HuH-7 (cell line): ENCODE measurements at places on chromosomes 1 and 21.

- DNase-seq = no peak
These were observed 28.6 kb downstream of the AGPAT3 start for GRCh38 chr21:43893536-43894205.

DNA sequence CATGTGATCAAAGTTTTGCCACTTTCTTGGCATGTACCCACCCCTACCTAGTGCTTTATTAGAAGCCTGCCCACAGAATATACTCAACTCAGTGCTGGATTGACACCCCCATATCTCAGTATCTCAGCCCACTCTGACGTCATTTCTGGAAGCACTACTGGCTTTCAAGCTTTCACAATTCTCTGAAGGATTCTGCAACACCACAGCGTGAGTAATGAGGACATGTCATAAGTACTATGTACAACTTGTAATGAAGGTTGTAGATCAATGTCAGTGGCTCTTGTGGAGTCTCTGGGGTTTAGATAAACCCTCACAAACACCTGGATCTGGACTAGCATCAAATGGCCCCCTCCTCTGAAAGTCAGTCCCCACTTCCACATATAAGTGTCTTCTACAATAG, 57.2 kb downstream of the TNFSF4 start:
- peak; percentile 16 for DNase-seq

- no peak for DNase-seq
These were observed at the start of gene SLAMF1 for GRCh38 chr1:160646711-160647328. Gene SLAMF1, minus strand, starts transcription at chr1:160647044. Its CDS starts 99 bp downstream, at chr1:160646945.

DNA sequence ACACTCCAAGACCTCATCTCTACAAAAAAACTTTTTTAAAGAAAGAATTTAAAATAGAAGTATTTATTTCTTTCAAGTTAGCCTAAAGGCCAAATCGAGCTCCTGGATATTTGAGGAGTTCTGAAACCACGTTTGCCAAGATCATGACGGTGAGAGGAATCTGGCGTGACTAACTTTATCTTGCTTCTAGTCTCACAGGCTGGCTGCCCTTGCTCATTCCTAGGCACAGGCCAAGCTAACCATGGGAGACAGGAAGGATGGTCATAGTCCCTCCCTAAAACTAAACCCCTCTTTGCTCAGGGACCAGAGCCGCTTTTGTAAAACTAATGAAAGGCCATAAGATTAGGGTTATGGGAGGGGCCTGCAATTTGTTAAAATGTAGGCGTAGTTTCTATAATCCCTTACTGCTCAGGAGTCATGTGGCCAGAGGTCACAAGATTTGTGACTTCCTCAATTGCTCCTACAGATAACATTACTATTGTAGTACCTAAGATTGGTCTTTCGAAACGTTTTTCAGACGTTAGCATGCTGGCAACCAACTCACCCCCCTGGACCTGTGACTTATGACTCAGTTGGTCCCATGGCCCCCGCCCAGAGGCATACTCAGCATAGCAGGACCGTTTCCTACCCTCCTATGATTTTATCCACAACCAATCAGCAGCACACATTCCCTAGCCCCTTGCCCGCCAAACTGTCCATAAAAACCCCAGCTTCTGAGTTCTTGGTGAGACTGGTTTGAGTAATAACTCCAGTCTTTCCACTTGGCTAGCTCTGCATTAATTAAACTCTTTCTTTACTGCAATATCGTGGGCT, 425.0 kb downstream of the SMYD3 start:
- DNase-seq = no peak

GRCh38 chr21:35911412-35912191, 148.7 kb downstream of the SETD4 start:
- DNase-seq = no peak

GRCh38 chr1:116997066-116997465, 4.5 kb upstream of the CD101 start:
- no peak for DNase-seq

- no peak for DNase-seq
These were observed 68.5 kb downstream of the RGS2 start for GRCh38 chr1:192877283-192877886.

DNA sequence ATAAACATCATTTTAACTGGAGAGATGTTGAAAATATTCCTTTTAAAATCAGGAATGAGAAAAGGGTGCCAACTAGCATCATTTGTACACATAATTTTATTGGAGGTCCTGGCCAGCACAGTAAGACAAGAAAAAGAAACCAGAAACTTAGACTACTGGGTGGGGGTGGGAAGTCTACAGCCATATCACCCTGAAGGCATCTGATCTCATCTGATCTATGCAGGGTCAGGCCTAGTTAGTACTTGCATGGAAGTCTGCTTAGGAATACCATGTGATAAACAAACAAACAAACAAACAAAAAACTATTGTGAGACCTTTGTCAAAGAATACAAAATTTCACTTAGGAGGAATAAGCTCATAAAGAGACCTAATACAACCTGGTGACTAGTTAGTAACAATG, 54.2 kb downstream of the EIF2B3 start:
- no peak for DNase-seq

DNA sequence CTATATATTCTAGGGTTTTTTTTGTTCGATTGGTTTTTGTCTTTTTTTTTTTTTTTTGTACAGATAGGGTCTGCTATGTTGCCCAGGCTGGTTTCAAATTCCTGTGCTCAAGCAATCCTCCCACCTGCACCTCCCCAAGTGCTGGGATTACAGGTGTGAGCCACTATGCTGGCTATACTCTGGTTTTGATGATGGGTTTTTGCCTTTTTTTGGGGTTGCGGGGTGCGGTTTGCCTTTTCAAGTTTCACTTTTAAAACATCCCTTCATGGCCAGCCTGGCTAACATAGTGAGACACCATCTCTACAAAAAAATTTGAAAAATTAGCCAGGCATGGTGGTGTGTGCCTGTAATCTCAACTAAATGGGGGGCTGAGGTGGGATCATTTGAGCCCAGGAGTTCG, 10.0 kb downstream of the KDM5B start:
- no peak for DNase-seq

DNA sequence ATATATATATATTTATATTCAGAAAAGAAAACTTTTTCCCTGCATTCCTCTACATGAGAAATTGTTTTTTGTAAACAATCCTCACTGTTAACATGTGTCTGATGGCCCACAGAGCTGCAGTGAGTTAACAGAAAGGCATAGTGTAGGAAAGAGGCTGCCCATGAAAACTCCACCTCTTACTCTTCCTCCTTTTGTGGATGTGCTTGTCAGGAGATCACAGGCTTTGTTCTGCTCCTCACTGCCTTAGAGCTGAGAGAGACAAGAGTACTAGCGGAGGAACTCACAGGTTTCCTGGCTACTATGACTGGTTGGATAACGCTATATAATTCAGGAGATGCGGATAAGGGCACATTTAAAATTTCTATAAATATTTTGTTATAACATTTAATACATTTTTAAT, 200.6 kb downstream of the BRINP3 start:
- DNase-seq = no peak

GRCh38 chr21:25186273-25186672, 421.0 kb downstream of the MRPL39 start:
- no peak for DNase-seq

GRCh38 chr1:5720045-5720444, 272.2 kb downstream of the NPHP4 start:
- DNase-seq = no peak

- DNase-seq = no peak
These were observed 206.0 kb downstream of the CAMTA1 start for GRCh38 chr1:6991266-6991665.

- DNase-seq = no peak
These were observed 29.8 kb upstream of the ZBTB21 start for GRCh38 chr21:42039911-42040351.

- no peak for DNase-seq
These were observed 355.7 kb upstream of the DUSP10 start for GRCh38 chr1:222097588-222097987.

- DNase-seq = no peak
These were observed 67.1 kb downstream of the HIVEP3 start for GRCh38 chr1:41851589-41851988.

- peak; percentile 29 for DNase-seq
These were observed 423.5 kb upstream of the PROX1 start for GRCh38 chr1:213564215-213564659.

DNA sequence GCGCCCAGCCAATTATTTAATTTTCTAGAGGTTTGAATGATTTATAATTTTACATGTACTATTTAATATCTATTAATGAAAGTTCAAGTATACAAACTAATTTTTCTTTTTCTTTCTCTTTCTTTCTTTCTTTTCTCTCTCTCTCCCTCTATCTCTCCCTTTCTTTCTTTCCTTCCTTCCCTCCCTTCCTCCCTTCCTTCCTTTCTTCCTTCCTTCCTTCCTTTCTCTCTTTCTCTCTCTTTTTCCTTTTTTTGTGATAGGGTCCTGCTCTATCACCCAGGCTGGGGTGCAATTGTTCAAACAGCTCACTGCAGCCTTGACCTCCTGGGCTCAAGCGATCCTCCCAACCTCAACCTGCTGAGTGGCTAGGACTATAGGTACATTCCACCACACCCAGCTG, 16.1 kb upstream of the KIF14 start:
- DNase-seq = no peak

- no peak for DNase-seq
These were observed 24.0 kb upstream of the CDK18 start for GRCh38 chr1:205480349-205480985.

DNA sequence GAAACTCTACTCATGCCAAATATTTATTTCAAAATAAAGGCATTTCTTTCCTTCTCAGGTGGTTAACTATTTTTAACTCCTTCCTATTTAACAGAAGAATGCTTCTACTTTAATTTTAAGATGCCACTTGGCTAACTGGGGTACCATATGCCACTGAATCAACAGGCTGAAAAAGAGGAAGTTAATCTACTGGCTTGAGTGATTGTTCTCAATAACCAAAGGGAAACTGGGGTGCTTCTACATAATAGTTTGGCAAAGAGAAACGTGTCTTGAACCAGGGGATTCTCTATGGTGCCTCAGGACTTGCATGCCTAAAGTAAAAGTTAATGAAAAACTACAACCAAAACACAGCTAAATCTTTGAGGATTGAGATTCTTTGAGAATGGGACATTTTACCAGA, 142.6 kb downstream of the DENND1B start:
- DNase-seq = no peak

GRCh38 chr1:205927247-205927646, 16.0 kb downstream of the SLC26A9 start:
- DNase-seq = no peak

DNA sequence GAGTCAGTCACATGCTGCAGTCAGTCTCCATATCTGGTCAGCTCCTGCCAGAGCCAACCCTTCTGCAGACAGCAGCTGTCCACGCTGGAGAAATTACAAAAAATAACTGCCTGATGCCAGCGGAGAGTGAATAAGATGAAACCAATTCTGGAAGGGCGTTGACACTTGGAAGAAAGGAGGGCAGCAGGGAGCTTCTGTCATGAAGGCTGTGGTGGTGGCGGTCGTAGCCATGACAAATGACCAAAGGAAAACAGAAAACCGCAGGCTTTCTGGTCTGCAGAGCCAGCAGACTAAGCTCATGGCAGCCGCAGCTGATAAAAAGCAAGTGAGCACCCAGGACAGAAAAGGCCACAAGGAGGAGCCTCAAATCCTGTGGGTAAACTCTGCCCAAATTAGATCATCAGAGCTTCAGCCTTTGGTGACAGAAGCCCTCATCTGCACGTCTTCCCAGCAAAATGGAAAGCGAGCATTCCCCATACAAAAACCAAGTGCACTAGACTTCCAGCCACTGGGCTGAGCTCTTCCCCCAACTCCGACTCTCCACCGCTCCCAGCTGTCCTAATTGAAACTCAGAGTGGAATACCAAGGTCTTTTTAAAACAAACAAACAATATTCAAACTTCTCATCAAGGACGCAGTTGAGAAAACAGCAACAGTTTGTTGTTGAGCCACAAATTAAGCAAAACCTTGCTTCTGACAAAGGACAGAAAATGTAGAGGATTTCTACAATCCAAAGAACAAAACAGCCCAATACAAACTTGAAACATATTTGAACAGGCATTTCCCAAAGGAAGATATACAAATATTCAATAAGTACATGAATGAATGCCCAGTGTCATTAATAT, 28.7 kb downstream of the RSPH1 start:
- DNase-seq = peak; percentile 44

- DNase-seq = no peak
These were observed 8.6 kb upstream of the RERE start for GRCh38 chr1:8825985-8826481.

DNA sequence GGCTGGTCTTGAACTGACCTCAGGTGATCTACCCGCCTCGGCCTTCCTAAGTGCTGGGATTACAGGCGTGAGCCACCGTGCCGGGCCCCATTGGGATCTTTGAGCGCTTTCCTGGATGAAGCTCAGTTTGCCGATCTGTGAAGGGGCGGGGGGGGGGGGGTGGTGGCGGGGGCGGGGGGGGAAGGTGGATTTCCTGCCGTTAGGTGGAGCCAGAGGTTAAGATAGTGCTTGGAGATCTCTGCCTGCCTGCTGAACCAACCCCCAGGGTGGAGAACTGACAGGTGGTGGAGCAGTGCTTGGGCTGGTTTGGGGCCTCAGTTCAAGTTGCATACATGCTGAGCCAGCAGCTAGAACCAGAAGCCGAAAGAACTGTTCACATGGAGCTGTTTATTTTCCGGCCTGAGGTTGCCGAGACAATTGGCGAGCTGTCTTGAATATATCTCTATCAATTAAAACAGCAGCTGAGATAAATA, 1.7 kb downstream of the TMCC2 start:
- peak; percentile 92 for DNase-seq

DNA sequence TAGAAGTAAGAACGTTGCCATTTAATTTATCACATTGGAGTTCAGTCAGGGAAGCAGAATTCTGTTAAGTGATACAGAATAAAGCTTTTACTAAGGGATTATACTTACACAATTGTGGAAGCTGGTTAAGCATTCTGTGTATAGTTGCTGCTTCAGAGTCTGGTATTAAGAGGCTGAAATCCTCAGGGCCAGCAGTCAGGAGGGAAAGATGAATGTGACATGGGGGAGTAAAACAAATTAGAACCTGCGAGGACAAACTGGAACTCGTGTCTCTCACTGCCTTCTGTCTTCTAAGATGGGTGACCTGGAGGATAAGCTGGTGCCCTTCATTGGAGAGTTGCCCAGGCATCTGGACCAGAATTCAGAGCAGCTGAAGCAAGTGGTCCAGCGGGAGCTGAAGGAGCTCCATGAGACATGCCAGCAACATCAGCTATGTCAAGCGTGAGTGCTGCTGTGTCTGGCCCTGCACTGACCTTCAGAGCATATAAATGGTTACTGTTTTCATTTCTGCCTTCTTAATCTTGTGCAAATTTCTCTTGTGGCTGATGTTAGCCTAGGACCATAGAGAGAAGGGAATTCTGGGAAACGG, 23.0 kb downstream of the MARK1 start:
- no peak for DNase-seq
